ENCODE measurements at places on chromosomes 2 and 18.

GRCh38 chr2:126634273-126634861, 21.6 kb upstream of the GYPC start:
- H3K36me3 ChIP-seq = no peaks in the 10 kb centered on the region
- no peaks in the 10 kb centered on the region for H3K27me3 ChIP-seq
- H3K4me1 ChIP-seq = no peaks in the 10 kb centered on the region
- no peak overlapping the region for H3K4me3 ChIP-seq
- no peak overlapping the region for H3K27ac ChIP-seq
- DNase-seq = no peak

GRCh38 chr2:59080451-59081181, 839.5 kb upstream of the FANCL start:
- H3K27me3 ChIP-seq = no peaks in the 10 kb centered on the region
- H3K27ac ChIP-seq = no peak overlapping the region
- H3K36me3 ChIP-seq = no peaks in the 10 kb centered on the region
- DNase-seq = no peak

GRCh38 chr2:40400336-40400953, 51.4 kb downstream of the SLC8A1 start:
- H3K36me3 ChIP-seq = no peaks in the 10 kb centered on the region
- no peaks in the 10 kb centered on the region for H3K27me3 ChIP-seq
- no peak for DNase-seq

DNA sequence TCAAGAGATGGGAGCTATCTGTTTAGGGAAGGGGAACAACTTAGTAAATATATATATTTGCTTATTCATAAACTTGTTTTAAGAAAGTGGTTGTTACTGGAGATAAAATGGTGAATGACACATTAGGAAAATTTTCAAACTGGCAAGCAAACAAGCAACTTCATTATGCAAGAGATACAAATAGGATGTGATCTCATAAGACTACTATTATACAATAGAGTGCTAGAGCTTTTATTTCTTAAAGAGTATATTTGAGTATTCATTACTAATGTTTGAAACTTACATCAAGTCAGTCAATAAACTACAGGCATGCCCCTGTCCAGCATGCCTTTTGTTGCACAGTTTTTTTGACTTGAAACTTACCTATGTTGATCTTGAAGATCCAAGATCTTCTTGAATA, 355.2 kb upstream of the KCNJ3 start:
- H3K4me1 ChIP-seq = no peaks in the 10 kb centered on the region
- H3K36me3 ChIP-seq = no peaks in the 10 kb centered on the region
- no peak for DNase-seq
- H3K27me3 ChIP-seq = no peaks in the 10 kb centered on the region
- no peak overlapping the region for H3K27ac ChIP-seq
- no peak overlapping the region for H3K4me3 ChIP-seq

DNA sequence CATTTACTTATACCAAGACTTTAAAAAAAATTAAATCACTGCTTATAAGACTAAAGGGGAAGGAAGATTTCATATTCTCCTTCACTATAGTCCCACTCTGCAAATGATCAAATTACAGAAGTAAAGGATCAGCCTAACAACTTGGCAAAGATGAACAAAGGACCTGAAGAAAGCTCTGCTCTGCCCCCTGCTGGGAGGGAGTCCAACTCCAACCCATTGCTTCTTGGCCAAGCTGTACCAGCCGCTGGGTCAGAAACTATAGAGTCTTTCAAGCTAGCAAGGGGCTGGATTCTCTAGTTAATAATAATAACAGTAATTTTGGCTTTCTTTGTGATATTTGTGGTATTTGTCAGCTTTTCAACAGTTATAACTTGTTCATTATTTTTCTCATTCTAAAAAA, 927.0 kb upstream of the CRIM1 start:
- no peak overlapping the region for H3K27ac ChIP-seq
- no peaks in the 10 kb centered on the region for H3K36me3 ChIP-seq
- DNase-seq = peak; percentile 30
- no peak overlapping the region for H3K4me3 ChIP-seq

GRCh38 chr2:230956827-230957755, 32.0 kb upstream of the GPR55 start:
- no peaks in the 10 kb centered on the region for H3K4me1 ChIP-seq
- peaks cover 21% of the 10 kb centered on the region for H3K27me3 ChIP-seq
- no peak overlapping the region for H3K27ac ChIP-seq
- no peak for DNase-seq
- H3K4me3 ChIP-seq = peak overlapping the region; percentile 46
- no peaks in the 10 kb centered on the region for H3K36me3 ChIP-seq
